ENCODE measurements at places on chromosomes 3 and 15. TPM values are rescaled to one million over a fixed set of nuclear protein-coding genes. Genes with fewer than 3 reads are reported as not detected.

The SLC15A2 gene
- 3.6 TPM for polyA plus RNA-seq

The PRICKLE2 gene
- polyA plus RNA-seq, result 2.9 TPM

The PHLDB2 gene
- 5.0 TPM for polyA plus RNA-seq

The RARRES1 gene
- 0.09 TPM for polyA plus RNA-seq

The ATP13A4 gene
- 0.12 TPM for polyA plus RNA-seq

The ARID3B gene
- polyA plus RNA-seq, result 102 TPM

The HCLS1 gene
- 0.53 TPM for polyA plus RNA-seq

All from H1 (cell line).